ENCODE measurements at places on chromosomes 2 and 18.

DNA sequence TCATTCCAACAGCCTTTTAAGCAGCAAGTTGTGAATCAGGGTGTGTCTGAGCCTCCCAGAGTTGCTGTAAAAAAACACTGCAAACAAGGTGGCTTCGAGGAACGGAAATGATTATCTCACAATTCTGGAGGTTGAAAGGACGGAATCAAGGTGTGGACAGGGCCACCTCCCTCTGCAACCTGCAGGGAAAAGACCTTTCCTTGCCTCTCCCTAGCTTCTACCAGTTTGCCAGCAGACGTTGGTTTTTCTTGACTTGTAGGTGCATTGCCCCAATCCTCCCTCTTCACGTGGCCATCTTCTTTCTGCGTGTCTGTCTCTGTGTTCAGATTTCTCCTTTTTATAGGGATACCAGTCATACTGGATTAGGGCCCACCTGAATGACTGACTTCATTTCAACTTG is 24.8 kb upstream of the TMEM131 start:
- no peak for DNase-seq

- DNase-seq: peak; percentile 99
These were observed at the start of gene YPEL5 for GRCh38 chr2:30146337-30147195. TSS of gene YPEL5 (plus strand) at chr2:30147007. CDS start at chr2:30156652, 9,645 bp downstream.

DNA sequence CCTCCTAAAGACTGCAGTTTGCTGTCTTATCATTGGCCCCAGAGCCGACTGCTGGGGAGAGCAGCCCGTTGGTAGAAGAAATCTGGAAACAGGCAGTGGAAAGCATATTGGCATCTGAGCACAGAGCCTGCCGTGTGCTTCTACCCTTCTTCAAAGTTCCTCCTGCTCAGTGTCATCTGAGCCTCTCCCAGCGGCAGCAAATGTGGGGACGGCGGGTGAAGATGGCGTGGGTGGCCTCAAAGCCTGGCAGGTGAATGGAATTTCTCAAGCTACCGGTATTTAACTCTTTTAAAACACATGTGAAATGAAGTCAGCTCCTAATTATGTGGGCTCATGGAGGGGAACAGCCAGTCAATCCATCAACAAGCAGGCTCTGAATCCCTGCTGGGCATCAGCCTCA is 181.6 kb upstream of the PXDN start:
- no peak for DNase-seq

GRCh38 chr2:230706053-230706521 is 6.6 kb upstream of the CAB39 start:
- no peak for DNase-seq

- DNase-seq: no peak
These were observed 147.6 kb downstream of the CLIP4 start for GRCh38 chr2:29262681-29263260.

DNA sequence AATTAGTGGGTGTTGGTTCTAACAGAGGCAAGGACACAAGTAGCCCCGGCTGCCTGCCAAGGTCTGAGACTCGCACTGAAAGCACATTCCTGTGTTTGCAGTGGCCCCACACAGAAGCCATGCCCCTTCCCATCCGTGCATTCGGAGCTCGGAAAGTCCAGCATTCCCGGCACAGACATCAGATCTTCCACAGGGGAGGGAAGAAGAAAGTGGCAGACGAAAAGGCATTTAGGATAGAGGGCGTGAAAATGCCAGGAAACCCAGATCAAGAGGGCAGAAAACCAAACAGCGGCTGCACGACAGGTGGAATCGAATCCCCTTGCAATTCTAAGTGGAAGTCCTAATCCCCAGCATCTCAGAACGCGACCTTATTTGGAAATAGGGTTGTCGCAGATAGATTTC is 105.5 kb upstream of the ASB18 start:
- DNase-seq: no peak

DNA sequence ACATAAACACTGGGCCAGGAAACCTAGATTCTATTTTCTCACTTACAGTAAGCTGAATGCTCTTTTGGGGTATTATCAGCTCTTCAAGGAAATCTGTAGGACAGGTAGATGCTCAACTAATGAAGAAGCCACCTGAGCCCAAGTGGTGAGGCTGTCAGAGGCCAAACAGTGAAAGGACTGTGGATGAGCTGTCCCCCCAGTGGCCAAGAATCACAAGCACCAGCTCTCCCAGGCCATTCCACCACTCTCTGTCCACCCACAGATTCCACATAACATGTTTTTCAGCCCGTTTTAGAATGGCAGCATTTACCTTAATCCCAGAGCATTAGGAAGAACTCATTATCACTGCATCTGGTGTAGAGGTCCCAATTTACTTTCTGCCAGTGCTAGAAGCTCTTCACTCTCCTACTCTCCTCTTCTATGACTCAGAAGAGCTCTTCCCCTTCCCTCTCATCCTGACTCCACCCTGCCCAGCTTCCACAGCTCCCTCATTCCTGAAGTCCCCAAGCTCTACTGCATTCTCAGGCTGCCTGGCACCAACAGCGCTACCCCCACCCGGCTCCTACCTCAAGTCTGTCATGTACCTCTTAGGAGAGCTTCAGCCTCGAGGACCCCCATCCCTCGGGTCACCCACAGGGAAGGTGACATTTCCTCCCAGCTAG is 43.8 kb upstream of the GORASP2 start:
- peak; percentile 17 for DNase-seq

- peak; percentile 34 for DNase-seq
These were observed 16.6 kb downstream of the SERPINB13 start for GRCh38 chr18:63603772-63604171.

DNA sequence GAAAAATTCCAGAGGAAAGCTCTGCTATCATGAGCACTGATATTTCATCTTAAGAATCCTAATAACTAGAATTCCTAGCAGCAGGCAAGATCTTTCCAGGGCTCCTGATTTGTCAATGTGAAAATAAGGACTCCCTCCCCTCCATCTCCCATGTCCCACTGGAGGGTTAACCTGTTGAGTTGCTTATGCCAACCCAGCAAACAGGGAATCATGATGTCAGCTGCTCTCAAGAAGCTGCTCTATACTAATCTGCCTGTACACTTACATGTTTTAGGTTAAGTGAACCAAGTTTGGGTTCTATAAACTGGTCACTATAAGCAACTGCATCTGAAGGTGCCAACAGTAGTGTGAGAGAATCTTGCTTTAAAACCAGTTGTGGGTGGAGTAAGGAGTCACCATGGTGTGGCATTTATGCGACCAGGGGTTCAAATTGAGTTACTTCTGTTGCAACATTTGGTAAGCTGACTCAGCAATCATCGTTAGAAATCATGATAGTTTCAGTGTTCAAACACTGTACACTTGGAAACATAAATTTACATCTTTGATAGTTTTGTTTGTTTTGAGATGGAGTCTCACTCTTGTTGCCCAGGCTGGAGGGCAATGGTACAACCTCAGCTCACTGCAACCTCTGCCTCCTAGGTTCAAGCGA is 53.4 kb downstream of the STK25 start:
- no peak for DNase-seq

DNA sequence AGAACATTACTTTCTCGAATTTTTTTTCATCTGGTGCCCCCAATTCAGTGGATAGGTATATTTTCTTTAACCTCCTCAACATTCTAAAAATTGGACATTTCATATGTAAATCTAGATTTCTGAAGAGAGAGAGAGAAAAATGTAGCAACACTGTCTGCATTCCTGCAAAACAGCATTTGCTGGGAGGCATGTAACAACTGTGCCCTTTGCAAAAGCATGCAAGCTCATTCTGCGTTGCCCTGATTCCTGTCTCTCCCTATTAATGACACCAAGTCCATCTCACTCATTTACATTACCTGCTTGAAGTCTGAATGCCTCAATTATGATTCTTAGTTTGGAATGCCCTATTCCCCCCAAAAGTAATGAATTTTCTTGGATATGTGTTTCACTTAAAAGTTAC is 79.8 kb upstream of the BARD1 start:
- DNase-seq: no peak

GRCh38 chr18:53380063-53380639 is 844.3 kb downstream of the MBD2 start:
- peak; percentile 10 for DNase-seq

DNA sequence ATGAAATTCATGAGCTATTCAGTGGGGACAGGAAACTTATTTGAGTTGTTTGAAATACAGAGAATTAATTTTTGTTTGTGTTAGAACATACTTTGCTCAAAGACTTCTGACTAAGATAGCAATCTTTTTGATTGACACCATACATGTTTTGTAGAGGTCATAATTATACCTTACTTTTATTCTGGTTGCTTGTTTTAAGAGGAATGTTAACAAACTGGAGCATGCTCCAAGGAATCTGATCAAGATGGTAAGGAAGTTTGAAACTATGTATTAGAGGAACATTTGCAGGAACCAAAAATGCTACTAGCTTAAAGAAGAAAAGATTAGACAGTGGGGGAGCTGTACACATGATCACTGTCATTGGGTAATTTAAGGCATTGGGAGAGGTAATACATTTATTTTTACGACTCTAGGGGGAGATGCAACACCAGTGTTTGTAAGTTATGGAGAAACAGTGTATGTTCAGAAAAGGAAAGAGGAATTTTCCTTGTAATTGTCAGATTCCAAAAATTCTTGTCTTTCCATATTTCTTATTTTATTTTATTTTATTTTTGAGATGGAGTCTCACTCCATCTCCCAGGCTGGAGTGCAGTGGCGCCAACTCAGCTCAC is 8.0 kb downstream of the AGFG1 start:
- DNase-seq: peak; percentile 38

DNA sequence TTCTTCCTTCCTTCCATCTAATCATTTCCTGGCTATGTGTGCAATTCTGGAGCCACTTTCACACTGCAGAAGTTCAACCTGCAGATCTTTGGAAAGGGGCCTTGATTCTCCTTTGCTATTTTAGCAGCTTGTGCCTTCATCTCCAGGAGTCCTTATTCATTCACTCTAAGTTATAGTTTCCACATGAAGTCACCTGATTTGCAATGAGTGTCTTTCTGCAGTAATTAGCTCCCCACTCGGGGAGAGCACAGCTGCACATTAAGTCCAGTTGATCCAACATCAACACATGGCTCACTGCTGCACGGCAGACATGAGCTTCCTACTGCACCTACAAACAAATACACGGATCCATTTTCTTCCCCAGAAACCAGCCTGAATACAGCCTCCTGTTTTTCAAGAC is 323.1 kb upstream of the TNP1 start:
- no peak for DNase-seq

DNA sequence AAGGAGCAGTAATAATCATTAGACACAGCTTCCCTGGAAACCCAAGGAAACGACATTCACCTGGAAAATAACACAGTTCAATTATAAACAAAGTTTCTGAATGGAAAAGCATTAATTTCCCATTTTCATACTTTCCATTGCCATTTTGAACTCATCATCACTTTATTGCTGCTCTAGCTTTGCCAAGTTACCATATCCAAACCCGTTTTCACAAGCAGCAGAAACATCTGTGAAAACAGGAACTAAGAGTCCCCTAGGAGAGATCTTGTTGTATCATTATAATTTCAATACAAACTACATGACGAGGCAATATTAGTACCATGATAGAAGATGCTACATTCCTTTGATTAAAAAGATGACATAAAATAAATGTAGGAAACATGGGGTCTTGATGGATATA is 597.0 kb upstream of the NRXN1 start:
- DNase-seq: no peak

DNA sequence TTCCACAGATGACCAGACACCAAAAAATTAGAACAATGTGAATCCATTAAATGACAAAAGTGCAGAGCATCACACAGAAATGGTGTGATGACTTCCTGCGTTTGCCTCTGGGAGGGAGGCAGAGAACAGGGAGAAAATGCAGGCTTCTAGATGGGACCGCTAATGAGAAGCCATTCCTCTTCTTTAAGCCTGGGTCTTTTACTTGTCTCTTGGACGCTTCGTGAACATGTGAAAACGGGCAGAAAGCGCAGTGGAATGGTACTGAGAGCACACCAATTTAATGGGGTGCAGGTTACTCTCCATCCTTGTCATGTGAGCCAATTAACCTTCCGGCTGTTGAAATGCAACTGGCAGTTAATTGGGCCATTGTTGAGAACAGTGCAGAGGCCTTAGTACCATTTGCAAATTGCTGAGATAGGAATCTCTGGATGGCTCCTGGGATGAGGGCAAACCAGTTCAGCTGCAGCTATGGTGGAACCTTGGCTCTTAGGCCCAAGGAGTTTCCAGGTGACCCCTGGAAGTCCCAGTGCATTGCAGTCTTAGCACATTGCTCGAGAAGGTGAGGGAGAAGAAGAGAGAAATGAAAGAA is 210.4 kb upstream of the CXCR4 start:
- no peak for DNase-seq

DNA sequence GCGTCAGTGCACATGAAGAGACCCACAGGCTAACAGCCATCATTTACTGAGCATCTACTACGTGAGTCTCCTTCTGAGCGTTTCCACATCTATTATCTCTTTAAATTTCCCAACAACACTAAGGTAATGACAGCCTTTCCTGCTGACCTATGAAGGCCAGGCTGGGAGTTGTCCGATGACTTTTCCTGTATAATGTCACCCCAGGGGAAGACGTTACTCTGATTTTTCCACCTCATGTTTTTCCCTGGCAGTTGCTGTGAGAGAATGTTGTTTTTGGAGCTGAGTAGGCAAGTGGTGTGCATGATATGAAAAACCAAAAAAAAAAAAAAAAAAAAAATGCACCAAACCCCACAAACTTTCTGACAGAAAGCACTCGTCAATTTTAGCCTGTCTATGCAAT is 207.6 kb downstream of the SLC8A1 start:
- peak; percentile 35 for DNase-seq

DNA sequence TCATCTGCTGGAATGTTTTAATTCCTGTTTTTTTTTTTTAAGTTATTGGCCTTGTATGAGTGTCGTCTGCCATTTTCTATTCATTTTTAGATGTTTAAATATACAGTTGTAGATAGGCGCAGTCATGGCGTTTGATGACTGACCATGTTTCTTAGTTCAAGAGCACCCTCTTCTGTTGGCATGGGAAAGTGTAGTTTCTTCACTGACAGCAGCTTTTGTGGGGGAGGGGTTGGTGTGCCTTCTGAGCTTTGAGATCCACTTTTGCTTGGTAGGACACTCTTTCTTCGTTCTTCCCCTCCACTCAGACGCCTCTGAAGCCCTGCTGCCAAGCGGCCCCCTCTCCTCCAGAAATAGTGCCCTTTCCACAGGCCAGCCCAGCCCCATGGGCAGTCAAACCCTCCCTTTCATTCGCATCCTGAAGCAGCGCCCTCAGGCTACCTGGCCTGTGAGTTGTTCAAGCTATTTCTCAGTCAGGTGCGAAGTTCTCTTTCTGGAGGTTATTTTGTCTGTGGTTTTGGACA is 492.0 kb downstream of the TNS1 start:
- peak; percentile 88 for DNase-seq

DNA sequence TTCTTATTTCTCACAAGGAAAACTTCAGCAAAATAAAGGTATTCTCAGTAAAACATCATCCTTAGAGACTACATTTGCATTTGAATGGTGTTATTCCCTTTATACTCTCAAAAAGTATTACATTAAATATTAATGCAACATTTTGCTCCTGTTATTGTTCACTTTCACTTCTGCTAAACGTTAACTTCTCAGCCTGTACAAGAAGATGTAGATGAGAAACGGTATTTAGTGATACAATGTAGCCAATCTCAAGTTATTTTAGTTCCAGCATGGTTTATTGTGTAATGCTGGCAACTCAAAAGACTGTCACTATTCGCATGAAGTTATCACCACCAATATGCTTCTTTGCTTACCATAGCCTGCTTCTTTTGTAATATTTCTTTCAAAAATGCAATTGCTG is 514.1 kb downstream of the CPS1 start:
- DNase-seq: no peak
